Activated naive CD4-positive, alpha-beta T cell treated with Interleukin-2 at 50 U/mL for 16 hours (primary cell): ENCODE measurements at places on chromosomes 16 and 17.

DNA sequence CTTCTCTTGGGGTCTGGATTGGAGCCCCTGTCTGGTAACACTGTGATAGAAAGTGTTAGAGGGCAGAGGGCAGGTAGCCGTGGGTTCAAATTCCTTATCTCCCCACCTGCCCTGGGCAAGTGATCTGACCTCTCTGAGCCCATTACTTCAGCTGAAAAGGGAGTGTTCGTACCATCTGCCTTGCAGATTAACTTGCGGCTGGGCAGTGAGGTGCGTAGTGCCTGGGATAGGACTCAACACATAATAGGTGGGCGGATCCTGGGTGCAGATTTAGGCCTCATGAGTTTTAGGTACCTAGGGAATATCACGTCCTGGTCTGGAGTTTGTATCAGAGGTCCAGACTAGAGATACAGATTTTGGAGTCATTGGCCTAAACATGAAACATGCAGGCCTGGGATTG is 329.6 kb downstream of the CPPED1 start:
- no peak for DNase-seq

DNA sequence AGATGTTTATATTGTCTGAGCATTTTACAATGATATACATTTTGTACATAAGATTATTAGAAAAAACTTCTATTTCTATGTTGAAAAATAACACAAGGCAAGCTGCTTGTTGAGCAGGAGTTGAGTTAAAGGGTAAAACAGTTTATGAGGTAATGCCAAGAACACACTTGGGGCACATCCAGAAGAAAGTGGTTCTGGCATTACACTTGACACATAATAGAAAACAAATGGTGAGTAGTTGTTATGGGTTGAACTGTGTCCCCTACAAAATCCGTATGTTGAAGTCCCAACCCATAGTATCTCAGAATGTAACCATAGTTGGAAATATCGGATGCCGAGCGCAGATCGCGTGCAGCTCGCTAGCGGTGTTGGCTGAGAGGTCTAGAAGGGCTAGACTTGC is 354.3 kb upstream of the GOT2 start:
- DNase-seq = no peak

- DNase-seq = no peak
These were observed 5.8 kb downstream of the MARVELD3 start for GRCh38 chr16:71631776-71632175.

DNA sequence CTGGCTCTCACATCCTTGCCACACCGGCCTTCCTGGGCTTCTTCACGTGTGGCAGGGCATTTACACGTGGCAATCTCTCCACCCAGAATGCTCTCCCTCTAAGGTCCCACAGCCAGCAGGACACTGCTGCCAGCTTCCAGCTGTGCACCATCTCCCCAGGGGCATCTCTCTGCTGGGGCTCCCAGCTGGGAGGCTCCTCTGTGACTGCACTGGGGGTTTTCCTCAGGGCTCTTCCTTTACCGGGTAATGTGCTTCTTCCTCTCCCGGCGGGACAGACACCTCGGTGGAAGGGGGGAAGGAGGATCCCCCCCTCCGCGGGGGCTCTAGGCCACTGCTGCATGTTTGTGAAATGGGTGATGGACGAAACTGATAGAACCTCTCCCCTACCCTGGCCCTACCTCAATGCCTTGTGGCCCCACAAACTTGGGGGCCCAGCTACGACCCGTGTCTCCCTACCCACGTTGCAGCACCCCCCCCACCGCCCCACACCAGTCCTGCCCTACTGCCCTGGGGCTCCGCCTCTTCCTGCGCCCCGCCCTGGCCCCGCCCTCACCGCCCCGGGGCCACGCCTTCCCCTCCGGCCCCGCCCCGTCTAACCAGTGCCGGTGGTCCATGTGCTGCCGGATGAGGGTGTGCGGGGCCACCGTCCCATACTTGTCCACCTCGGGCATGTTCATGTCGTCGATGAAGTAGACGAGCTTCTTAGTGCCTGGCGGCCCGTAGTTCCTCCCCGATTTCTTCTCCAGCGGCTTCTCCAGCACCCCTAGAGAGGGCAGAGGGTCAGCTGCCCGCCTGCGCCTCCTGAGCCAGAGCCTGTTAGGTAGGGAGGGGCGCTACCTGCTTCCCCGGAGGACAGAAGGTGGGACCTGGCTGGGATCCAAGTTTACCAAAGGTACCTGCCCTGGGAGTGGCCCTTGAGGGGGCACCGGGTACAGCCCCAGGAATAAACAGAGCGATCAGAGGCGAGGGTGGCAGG is 92.6 kb downstream of the DNAH17 start:
- DNase-seq = peak; percentile 61

DNA sequence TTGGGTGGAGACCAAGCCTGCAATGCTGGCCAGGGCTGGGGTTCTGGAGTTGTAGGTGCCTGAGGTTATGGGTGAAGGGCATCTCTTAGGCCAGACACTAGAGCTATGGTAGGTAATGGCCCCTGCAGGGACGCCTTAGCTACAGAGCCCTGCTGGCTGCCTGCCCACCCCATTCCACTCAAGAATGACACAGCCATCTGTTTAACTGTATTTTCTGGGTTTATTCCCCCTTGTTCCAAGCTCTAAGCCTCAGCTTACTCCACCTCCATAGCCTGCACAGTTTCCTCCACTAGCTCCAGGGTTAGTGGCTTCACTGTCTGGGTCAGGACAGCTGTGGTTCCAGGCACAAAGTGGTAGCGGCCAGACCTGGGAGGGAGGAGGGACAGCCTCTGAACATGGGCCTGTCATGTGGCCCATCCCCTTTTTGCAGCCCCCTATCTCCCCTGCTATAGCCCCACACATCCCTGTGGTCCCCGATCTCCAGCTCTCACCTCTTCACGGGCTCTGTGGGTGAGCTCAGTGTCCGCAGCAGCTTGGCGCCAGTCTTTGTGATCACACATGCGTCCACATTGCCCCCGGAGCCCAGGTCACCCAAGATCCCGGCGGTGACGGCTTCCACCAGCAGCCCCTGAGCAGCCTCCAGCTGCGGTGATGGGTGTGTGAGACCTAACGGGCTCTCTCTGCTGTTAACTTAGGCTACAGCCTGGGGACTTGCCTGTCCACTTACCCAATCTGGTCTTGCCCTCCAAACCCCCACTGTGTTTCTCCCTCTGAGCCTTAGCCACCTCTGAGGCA is 2.1 kb downstream of the PSMB10 start:
- no peak for DNase-seq

- no peak for DNase-seq
These were observed 33.4 kb downstream of the RPTOR start for GRCh38 chr17:80577876-80578570.

- no peak for DNase-seq
These were observed 13.8 kb upstream of the KCNJ18 start for GRCh38 chr17:21678393-21679081.

- no peak for DNase-seq
These were observed 45.2 kb downstream of the SLC6A2 start for GRCh38 chr16:55700961-55701360.

DNA sequence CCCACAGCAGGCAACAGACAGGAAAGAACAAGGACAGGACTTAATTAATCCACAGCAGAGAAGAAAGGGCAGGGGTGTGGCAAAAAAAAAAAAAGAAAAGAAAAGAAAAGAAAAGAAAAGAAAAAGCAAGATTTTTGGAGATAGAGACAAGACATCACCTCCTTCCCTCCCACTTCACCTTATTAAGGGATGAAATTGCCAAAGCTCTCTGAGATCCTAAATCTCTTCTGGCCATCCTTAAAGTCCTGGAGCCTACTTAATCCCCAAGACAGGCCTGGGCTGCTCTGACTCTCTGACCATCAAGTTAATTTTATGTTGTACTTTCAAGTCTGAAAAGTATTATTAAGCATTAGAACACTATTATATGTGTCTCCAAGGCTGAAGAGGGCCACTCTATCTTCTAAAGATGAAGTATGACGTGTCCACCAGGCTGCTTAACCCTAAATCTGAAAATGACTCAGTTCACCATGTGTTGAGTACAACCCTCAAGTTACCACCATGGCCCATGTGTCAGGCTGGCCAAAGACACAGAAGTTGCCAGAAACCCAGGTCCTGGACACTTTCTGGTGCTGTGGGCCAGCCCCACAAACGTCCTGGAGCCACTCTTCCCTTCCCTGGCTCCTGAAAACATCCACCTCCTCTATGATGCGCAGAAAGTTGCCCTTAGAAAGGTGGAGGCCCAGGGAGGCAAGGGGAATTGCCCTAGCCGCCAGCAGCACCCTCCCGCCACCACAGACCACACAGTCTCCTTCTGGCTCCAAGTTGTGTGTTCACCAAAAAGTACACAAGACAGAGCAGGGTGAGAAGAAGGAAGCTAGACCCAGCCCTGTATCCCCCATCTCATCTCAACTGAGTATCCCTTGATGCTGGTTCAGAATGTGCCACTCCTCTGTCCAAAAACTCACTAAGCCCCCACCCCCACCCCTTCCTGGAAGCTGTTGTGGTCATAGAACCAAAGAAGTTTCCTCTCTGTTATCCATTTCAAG is 2.7 kb downstream of the SOCS1 start:
- peak; percentile 63 for DNase-seq

DNA sequence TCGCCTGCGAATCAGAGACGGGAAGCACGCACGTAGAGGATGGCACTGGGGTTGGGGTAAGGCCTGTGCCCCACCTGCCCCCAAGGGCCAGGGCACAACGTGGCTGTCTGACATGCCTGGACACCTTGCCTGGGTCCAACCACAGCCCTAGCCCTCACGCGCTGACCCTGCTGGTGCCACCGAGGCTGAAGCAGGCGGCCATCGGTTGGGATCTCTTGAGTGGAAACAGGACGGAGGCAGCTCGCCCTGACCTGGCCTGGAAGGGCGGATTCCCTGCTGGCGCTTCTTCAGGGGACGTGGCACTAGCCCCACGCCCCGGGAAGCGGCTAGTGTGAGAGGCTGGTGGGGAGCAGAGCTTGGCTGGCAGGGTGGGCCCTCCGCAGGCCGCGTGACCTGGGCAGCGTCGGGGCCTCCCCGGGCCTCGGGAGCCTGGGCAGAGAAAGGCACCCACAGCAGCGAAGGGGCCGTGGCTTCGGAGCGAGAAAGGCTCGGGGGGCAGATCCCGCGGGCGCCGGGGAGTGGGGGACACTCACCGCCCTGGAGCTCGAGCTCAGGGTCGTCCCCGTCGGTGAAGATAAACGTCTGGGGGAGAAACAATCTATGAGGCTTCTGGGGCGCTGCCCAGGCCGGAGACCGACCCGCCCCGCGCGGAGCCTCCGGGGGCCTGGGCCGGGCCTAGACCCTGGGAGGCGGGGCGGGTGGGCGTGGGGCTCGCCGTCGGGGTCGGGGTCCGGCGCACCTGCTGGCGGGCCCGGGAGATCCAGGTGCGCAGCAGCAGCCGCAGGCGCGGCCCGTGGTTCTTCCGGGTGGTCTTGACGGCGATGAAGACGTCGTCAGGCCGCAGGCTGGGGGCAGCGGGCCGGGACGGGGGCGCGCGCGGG is 610 bp downstream of the RFNG start:
- no peak for DNase-seq

DNA sequence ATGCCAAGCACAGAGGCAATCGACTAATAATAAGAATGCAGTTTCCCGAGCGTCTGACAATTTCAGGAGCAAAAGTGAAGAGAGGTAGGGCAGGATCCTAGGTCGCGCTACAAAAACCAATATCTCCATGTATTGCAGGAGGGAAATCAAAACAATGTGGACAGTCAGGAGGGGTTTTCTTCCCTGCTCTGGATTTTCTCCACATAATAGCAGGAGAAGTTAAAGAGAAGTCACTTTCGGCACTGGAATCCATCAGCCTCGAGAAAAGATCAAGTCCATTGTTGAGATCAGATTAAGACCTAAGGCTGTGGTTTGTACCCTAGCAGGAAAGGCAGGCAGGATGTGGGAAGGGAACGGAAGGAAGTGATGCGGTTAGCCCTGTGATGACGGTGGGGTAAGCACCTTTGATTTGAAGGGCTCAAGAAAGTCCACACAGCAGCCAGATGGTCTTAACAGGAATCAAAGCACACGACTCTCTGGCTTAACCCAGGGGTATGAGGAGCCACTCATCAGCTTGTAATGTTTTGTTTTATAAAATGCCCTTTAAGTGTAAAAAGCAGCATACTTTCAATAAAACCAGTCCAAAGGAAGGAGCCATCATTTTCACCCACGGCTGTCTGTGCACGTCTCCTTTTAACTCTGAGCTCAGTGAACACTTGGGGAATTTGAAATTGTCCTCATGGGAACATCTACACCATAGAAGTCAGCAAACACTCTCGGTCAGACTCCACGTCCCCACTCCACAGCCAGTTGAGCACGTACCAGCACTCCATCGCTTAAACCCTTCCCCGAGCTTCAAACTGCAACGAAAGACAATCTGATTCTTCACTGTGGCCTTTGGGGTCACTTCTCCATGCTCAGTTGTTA is 15.8 kb upstream of the AKTIP start:
- DNase-seq = peak; percentile 73
